ENCODE measurements at places on chromosomes 11 and 22.
A peak's percentile ranks its signal among the peaks of the same experiment; 100 is the strongest.

DNA sequence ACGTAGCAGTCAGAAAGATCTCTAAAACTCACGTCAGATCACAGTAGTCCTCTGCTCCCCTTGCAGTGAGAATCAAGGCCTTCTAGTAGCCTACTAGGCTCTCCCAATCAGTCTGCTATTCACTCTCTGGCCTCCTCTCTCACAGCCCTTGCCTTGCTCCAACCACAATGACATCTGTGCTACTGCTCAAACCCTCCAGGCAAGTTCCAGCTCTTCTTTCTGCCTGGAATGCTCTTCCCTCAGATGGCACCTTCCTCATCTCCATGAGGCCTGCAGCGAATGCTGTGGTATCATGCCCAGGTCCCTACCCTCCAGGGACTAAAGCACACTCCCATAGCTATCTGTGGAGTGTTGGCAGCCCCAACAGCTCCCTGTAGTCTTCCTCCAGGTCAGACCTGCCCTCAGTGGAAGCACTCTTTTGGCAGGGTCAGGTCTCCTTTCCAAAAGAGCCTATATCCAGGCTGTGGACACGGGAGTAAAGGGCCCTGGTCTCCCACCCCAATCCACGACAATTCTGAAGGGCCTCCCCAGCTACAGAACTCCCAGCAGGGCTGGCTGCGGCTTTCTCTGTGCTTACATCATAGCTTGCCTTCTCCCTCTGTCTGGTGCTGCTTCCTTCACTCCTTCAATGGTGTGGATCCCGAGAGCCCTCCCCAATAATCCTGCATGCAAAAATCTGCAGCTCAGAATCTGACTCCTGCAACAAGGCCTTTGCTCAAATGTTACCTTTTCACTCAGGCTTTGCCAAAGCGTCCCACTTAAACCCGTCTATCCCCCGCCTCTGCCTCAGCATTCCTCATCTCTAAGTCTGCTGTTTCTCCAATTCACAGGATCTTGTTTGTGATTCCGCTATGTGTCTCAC, 8.9 kb downstream of the HIRA start:
- no peak for DNase-seq

GRCh38 chr11:72411623-72412419, 22.5 kb downstream of the CLPB start:
- no peak for DNase-seq

GRCh38 chr11:105034813-105035620, at the start of gene CASP1:
Gene CASP1 (minus strand): TSS chr11:105035144. CDS start chr11:105035113, 31 bp downstream.
- peak; percentile 9 for DNase-seq

DNA sequence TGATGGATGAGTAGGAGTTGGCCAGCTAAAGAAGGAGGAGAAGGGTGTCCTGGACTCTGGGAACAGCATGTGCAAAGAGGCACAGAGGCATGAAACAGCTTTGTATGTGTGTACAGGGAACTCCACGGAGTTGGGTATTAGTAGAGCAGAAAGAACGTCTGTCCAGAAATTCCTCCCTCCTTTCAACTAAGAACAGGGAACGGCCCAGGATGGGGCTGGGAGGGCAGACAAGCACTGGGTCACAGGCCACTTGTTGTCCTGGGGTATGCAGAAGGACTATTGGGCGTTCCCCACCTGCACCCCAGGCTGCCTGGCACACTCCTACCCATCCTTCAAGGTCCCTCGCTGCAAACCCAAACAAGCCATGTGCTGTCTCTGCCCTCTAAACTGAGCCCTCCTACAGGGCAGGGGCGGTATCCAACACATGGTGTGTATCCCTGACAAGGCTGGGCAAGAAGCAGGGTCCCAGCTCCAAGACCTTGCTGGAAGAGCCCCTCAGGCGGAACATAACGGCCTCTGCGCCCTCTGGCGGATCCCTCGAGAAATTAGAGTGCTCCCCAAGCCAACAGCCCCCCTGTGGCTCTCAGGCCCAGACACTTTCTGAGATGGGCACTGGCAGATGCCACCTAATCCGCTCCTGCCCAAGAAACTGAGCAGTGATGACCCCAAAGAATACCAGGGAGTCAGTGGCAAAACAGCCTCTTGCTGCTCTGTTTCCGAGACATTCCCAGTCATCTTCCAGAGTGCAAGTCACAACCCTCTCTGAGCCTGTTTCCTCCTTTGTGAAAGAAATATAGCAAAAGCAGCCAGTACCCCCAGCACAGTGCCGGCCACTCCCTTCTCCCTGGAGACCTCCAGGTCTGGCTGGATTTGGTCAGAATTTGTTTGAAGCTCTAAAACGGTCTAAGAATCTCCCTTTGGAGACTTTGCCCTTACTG, 1.6 kb upstream of the ELFN2 start:
- no peak for DNase-seq

DNA sequence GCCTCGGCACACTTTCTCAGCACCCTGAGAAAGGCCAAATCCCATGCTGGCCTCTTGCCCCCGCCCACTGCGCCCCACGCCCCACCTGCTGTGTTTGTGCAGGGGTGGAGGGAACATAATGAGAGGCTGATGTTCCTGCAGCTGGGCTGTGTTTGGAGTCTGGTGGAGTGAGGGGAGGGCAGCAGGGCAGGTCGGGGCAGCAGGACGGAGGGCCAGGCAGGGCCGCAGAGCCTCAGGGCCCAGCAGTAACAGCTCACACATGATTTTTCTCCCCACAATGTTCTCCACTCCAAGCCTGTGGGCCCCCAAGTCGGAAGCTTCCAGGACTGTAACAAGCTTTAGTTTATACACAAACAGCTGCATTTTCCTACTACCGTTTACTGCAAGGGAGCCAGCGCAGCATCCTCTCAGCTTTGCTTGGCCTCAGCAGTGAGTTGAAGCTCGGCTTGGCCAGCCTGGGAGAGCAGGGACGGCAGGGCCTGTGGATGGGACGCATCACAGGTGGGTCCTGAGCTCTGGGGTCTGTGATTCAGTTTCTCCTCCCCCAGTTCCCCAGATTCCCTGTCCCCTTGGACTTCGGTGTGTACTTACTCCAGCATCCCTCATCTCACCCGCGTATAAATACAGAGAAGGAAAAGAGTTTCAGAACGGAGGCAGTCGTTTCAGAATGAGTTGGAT, 51.0 kb downstream of the RPUSD4 start:
- DNase-seq, result no peak

DNA sequence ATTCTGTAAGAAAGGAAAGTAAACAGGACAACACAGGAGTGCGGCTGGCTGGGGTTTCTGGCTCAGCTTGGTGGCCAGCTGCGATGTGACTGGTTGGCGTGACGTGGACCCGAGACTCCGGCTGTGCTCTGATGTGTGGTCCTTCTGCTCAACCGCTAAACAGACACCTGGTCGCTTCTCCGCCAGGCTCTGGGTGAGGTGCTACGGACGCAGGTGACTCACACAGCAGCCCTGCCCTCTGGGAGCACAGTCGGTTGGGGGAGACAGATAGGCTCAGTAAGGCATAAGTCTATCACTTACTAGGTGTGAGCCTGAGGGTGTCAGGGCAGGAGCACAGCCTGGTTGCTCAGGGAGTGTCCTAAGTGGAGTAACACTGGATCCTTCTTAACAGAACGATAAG, 8.2 kb downstream of the RTL6 start:
- DNase-seq, result no peak
